T follicular helper cell (primary cell): ENCODE measurements at places on chromosomes 13 and 19.
A peak's percentile ranks its signal among the peaks of the same experiment; 100 is the strongest.

- no peak for DNase-seq
Measured at GRCh38 chr19:38734426-38735256, 9.6 kb downstream of the CAPN12 start.

DNA sequence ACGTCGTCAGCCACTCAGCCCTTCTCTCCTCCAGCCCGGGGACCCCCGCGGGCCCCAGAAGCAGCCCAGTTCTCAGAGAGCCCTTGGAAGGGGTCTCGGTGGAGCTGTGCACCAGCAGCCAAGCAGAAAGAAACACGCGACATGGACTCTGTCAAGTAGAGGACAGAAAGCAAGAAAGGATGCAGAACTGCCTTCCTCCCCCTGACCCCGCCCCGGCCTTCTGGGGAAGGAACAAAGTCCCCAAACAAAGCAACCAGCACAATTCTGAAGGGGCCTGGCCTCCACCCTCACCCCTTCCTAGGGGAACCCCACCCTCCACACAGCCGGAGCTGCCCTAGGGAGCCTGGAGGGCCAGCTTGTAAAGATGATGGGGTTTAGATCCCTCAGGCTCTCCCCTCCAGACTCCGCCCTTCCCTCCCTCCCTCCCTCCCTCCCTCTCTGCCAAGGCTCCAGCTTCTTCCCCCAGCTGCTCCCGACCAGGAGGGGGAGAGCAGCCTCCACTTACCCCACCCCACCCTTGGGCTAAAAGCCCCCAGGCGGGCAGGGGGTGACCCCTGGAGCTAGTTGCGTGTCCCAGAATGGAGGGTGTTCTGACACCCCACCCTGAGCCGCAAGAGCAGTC, 7.8 kb downstream of the LYL1 start:
- DNase-seq = no peak

DNA sequence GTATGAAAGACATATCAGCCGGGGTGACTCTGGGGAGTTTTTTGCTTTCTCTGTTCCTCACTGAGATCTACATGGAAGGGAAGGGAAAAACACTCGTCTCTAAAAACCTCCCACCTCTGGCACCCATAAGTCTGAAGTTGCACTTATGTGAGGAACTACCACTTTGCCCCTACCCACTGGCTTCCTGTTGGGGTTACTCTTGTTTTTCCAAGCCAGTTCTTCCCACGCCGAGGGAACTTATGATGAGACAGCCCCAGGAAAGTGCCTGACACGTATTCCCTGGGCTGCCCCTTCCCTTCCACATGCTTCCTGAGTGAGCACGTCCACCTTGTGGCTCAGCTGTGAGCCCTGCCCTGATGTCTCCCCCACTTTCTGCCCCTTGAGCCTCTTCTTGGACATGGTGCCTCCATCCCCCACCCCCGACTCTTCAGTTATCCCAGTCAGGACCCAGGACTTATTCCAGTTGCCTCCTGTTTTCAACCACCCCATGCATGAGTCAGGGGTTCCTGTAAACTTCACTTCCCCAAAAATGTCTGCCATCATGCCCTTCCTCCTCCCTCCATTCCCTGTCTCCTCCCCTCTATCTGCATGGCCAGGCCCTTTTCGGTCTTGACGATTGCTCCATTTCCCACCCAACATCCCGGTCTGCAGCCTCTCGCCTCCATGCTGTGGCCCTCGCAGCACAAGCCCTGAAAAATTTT, 5.1 kb upstream of the SIGLEC7 start:
- DNase-seq = no peak

DNA sequence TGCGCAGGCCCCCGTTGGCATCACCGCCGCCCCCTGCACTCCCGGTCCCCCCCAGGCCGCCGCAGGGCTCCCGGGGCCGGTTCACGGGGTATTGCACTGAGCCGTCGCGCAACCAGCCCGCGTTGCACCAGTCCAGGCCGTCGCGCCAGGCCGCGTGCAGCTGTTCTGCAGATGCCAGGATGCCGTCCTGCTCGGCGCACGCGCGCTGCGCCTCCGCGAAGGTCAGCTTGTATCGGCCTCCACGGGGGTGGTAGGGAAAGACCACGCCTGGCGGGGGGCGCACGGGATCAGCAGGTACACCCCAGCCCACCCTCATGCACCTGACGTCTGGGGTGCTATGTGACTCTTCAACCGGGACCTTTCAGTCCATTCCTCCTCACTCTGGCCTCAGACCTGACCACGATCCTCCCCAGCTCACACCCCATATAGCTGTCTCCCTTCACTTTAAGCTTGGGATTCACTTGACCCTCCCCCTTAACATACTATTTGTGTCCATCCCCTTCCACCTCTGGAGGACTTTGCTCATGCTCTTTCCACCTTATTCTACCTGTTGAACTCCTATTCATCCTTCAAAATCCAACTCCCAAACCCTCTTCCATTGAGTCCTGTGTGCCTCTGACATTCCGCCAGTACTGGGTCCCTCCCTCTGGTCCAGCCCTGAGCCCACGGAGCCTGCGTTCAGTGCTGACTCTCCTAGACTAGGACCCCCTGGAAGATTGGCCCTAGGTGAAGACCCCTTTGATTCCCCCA, 14.3 kb downstream of the TM6SF2 start:
- DNase-seq = no peak

GRCh38 chr13:109790086-109790485, 3.7 kb upstream of the IRS2 start:
- no peak for DNase-seq

GRCh38 chr13:111317571-111318345, 2.7 kb upstream of the TEX29 start:
- DNase-seq = no peak

GRCh38 chr13:20877902-20878301, 24.6 kb downstream of the XPO4 start:
- no peak for DNase-seq

- DNase-seq = no peak
Measured at GRCh38 chr19:57888107-57888559, 704 bp downstream of the ZNF814 start.

DNA sequence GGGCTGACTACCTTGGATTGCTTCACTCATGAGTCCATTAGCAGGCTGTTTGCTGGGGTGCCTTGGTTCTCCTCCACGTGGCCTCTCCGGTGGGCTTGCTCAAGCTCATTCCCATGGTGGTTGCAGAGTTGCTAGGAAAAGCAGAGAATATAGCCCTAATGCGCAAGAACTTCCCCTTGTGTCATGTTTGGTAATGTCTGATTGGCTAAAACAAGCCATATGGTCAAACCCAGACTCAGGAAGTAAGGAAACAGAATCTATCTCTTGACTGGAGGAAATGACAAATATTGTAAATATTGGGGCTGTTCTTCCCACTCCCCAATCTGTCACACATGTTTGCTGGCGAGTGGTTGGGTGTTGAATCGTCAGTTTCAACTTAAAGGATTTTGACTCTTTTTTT, 12.1 kb downstream of the NFILZ start:
- no peak for DNase-seq

GRCh38 chr13:65499256-65499655, 1730.9 kb downstream of the PCDH9 start:
- DNase-seq = no peak

- DNase-seq = no peak
Measured at GRCh38 chr13:53167561-53167960, 138.9 kb downstream of the OLFM4 start.

DNA sequence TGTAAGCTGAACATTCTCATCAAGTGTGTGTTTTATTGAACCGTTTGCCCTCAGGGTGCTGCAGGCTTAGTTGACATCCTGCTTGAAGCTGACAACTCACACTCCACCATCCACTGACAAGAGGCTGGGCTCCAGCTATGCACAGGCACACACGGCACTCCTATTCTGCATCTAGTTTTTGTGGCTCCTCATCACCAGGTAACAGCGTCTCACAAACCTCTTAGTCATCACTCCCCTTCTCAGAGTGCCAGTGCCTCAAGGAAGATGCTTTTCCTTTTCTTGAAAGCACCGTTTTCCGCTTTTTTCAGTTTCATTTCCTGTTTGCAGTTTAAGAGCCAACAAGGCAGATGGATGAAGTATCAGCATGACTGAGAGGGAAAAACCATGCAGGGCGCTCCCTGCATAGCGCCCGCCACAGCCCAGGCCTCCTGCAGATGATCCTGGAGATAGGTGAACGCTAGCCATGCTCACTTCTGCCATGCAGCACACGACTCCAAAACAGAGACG, 491.2 kb downstream of the COG6 start:
- DNase-seq = no peak

DNA sequence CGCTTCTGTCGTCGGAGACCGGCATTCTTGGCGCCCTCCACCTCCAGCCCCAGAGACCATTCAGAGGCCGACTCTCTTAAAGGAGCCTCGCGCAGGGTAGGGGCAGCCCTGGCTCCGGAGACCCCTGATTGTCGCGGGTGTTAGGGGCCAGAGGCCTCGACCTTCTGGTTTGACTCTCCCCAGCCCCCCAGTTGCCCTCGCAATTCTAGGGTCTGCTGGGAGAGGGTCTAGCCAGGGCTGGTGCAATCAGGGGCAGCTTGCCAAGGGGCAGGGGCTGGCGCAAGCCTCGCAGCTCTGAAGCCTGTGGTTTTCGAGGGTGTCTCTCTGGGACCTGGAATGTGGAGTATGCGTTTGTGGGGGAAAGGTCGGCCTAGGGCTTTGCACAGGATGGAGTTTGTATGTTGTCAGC, 1.6 kb upstream of the SLC7A10 start:
- no peak for DNase-seq

DNA sequence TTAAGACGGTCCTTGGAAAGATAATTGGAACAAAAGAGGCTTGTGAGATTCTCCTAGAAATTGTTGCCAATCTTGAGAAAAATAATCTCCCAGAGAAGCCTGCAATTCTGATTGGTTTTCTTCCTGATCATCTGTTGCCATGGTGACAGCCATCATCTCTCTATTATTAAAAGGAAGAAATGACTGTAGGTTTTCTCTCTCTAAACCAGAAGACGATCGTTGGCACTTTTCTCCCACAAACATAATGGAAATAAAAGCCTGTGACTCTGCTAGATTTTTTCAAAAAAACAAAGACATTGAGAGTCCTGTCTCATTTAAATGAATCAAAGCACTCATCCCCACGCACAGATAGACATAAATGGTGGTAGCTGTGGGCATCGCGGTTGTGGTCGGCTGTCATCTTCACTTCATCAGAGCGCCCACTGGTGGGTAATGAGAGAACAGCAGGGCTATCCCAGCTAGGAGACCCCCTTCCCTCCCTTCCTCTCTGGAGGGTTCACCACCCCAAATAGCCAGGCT, 21.7 kb upstream of the CALM3 start:
- DNase-seq = no peak

- no peak for DNase-seq
Measured at GRCh38 chr13:25819856-25820530, 231.8 kb downstream of the SHISA2 start.

DNA sequence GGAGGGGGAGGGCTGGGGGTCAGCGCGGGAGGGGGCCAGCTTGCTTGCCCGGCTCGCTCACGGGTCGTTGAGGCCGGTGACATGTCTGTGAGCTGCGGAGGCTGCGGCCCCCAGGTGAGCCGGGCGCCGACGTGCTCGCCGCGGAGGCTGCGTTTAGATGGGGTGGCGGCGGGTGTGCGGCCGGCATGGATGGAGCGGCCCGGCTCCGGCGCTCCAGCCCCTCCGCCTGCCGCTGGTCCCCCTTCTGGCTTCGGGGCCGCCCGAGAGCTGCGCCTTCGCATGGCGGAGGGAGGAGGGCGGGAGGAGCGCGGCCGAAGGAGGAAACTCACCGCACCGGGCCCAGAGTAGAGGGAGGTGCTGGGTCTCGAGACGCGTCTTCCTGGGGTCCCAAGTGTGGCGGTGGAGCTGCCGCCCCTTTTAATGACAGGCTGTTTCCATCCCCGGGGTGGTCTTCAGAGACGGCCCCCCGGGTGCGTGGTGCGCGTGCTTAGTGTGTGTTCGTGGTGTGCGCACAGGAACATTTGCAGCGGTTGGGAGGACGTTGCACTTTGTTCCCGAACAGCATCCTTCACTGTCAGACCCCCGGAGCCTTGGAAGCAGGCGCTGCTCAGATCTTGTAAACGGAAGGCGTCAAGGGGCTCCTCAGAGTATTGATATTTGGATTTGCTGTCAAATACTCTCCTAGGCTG, at the start of gene AKAP11:
Gene AKAP11 (plus strand): TSS at position 38 of the 689 bp plus-strand sequence. CDS start 14,197 bp downstream, outside the sequence.
- peak; percentile 24 for DNase-seq
